ENCODE measurements at places on chromosomes 2 and 18. TPM values are rescaled to one million over a fixed set of nuclear protein-coding genes. Genes with fewer than 3 reads are reported as not detected.

The FAP gene
- total RNA-seq: not detected

The ANKRD62 gene
- not detected for total RNA-seq

The IFT172 gene
- 8.0 TPM for total RNA-seq

The MGAT4A gene
- 1.8 TPM for total RNA-seq

The APOB gene
- total RNA-seq: 0.23 TPM

The CTDP1 gene
- 15.5 TPM for total RNA-seq

The PLEKHH2 gene
- total RNA-seq: 2.3 TPM

The LONRF2 gene
- 3.5 TPM for total RNA-seq

The TSPYL6 gene
- not detected for total RNA-seq

The NAT8 gene
- not detected for total RNA-seq

The STPG4 gene
- not detected for total RNA-seq

The TEX44 gene
- total RNA-seq: not detected

The HDAC4 gene
- 8.0 TPM for total RNA-seq

The IL36B gene
- not detected for total RNA-seq

The SPDYA gene
- 0.15 TPM for total RNA-seq

The TGOLN2 gene
- 110 TPM for total RNA-seq

The EN1 gene
- total RNA-seq: 0.87 TPM

The KANSL1L gene
- total RNA-seq: 0.34 TPM

The CABLES1 gene
- 19.1 TPM for total RNA-seq

The PTCD3 gene
- total RNA-seq: 70.5 TPM

The CXCR4 gene
- 0.71 TPM for total RNA-seq

The NOSTRIN gene
- 2.2 TPM for total RNA-seq

The L3MBTL4 gene
- total RNA-seq: not detected

The DUSP19 gene
- 0.78 TPM for total RNA-seq

The IL18R1 gene
- total RNA-seq: 0.72 TPM

The DLGAP1 gene
- not detected for total RNA-seq

The TBR1 gene
- total RNA-seq: 0.03 TPM

The UPP2 gene
- total RNA-seq: not detected

The FAM237A gene
- not detected for total RNA-seq

The VSNL1 gene
- not detected for total RNA-seq

The RFTN2 gene
- total RNA-seq: not detected

The CUL3 gene
- 65.0 TPM for total RNA-seq

The CCDC85A gene
- total RNA-seq: 0.22 TPM

The NPPC gene
- total RNA-seq: not detected
